B cell (primary cell): ENCODE measurements at places on chromosomes 4 and X.

DNA sequence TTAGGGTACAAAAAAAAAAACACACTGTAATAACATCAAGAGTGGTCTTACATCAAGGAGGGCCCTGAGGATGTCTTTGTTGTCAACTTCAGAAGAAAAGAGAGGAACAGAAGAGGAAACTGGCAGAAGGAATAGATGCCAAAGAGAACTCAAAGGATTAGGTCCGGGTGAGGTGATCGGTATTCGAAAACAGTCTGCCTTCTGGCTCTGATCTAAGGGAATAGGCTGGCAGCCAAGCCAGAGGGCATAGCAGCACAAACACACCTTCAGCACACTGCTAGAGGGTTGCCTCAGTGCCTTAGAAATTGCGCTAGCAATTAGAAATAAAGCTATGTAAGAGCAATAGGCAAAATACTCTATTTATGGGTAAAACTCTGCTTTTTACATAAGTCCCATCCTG lies 91.4 kb upstream of the TTC29 start:
- DNase-seq = no peak

DNA sequence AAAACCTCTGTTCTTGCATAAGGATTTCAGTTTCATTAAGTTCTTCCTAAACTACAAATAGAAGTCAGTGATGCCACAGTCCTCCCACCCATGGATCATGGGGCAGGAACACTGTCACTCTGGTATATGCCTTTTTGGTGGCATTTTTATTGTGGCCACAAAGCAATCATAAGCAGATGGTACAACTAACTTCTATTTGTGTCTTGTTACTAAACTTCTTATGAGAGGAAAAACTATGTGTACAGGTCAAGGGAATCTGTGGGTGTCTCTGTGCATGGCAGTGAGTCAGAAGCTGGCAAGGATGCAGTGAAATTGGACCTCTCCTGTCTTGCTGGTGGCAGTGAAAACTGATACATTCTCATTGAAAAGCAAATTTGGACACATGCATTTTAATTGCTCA lies 245.0 kb upstream of the GPC4 start:
- DNase-seq = no peak

DNA sequence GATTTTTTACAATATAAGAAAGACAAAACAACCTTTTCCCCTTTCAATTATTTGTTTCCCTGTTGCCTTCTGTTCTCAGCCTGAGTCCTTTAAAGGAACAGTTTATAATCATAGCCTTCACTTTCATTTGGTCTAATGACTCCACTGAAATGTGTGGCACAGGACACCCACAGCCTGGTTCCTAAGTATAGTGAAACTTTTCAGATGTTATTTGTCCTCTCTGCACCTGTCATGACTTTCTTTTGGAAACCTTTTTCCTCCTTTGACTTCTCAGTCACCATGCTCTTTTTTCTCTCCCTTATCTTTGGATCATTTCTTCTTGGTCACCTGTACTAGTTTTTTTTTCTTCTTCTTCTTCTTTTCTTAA lies 237.8 kb upstream of the ANXA3 start:
- DNase-seq = no peak

- no peak for DNase-seq
These were observed 3.9 kb downstream of the FABP2 start for GRCh38 chr4:119317990-119318389.

DNA sequence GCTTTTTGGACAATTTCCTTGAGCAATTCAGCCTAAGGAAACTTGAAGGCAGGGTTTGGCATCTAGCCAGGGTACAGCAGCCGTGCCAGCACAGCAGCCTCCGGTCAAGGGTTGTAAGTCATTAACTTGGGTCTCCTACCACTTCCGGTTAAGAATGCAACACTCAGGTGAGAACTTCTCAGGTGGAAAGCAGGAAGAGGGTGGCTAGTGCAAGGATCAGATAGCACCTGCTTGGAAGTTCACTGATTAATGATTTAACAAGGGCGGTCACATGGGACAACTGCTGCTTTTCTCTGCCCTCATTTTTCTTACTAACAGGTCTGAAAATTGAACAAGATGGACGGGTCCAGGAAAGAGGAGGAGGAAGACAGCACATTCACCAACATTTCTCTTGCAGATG lies 30.1 kb upstream of the SCOC start:
- no peak for DNase-seq

GRCh38 chr4:105944540-105944939 lies 49.3 kb downstream of the NPNT start:
- DNase-seq = no peak

DNA sequence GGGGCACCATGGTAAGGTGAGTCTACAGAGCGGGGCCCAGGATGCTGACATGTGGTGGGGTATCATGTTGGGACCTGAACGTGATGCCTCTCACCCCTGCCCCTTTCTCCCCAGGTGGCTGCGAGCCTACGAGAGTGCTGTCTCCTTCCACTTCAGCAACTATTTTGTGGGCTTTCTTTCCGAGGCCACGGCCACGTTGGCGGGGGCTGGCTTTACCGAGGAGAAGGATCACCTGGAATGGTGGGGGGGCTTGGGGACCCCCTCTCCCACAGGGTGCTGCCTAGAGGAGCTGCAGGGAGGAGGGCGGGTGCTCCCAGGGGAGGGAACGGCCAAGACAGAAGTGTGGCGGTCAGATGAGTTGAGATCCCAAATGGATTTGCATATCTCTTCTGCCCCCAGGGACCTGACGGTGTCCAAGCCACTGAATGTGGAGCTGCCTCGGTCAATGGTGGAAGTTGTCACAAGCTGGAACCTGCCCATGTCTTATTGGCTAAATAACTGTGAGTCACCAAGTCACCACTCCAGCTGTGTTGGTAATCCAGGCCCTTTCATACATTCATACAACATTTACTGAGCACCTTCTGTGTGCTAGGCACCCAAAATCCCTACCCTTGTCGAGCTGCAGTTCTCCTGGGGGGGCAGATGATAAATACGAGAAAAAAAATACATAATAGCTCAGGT lies 5.5 kb downstream of the PORCN start:
- DNase-seq = no peak

GRCh38 chrX:136021160-136021559 lies 35.9 kb downstream of the SLC9A6 start:
- no peak for DNase-seq

GRCh38 chrX:100328351-100328750 lies 81.7 kb downstream of the PCDH19 start:
- DNase-seq = no peak

DNA sequence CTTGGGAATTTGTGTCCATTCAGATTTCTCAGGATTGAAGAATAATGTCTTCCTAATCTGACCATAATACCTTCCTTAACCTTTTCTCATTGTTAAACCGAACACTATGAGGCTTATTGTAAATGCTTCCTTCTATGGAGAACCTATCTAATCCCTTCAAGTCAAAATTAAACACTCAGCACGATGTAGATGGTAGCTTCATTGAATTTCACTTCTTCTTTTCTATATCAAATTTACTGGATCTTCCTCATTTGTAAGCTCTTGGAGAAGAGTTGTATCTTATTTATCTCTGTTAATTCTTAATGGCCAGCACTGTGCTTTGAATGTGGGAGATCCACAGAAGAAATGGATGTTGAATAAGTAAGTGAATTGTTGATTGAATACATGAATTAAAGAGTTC lies 109.0 kb upstream of the RAPGEF2 start:
- no peak for DNase-seq

- DNase-seq = no peak
These were observed 12.1 kb downstream of the TIGD2 start for GRCh38 chr4:89123451-89123851.

- no peak for DNase-seq
These were observed 16.5 kb upstream of the MID1 start for GRCh38 chrX:10636851-10637250.

GRCh38 chrX:49266523-49267445 lies 2.3 kb upstream of the FOXP3 start:
- no peak for DNase-seq

DNA sequence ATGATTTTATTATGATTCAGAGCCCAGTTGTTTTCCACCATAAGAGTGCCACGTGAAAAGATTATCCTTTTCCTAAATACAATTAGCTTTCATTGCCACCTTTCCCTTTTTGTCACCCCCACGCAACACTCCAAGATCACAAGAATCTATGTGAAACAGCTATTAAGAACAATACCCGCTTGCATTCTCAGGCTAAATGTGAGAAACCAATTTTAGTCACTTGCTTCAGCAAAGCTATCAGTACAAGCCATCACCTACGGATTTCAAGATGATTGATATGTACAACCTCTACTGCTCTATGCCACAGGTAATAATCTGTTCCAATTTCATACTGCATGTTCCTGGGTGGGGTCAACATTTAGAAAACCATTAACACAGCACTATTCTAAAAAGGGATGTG lies 2.5 kb downstream of the ATP11C start:
- DNase-seq = no peak

GRCh38 chrX:45524805-45525204 lies 324.1 kb upstream of the DIPK2B start:
- no peak for DNase-seq

GRCh38 chr4:51909236-51909703 lies 66.3 kb downstream of the DCUN1D4 start:
- DNase-seq = no peak

DNA sequence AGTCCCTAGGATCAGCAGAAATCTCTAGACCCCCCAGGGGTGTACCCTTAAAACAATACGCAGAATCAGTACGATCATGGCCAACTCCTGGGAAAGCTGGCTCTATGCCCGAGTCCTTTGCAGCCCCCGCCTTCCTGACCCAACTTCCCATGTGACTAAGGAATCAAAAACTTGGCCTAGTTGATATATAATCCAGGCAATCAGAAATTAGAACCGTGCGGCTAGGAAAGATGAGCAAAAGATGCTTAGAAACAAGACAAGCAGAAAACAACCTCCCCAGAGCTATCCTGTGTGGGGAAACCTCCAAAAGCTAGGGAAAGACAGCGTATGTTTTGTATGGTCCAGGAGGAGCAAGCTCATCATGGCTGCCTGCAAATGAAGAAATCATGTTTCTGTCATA lies 110.0 kb downstream of the PPARGC1A start:
- DNase-seq = no peak

GRCh38 chrX:103941201-103941975 lies 21.0 kb upstream of the TMSB15B start:
- peak; percentile 37 for DNase-seq

DNA sequence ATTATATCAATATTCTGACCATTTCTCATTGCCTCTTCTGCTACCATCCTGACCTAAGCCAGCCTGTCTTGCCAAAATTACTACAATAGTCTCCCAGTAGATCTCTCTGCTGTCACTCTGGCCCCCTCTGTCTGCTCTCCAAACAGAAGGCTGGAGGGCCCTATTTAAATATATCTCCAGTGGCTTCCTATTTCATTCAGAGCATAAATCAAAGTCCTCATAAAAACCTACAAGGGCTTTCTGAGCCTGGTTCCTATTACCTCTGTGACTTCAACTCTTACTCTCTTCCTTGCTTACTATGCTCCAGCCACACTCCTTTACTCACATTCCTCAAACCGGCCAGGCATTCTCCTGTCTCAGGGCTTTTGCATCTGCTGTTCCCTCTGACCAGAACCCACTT lies 19.0 kb downstream of the IGSF1 start:
- DNase-seq = no peak

DNA sequence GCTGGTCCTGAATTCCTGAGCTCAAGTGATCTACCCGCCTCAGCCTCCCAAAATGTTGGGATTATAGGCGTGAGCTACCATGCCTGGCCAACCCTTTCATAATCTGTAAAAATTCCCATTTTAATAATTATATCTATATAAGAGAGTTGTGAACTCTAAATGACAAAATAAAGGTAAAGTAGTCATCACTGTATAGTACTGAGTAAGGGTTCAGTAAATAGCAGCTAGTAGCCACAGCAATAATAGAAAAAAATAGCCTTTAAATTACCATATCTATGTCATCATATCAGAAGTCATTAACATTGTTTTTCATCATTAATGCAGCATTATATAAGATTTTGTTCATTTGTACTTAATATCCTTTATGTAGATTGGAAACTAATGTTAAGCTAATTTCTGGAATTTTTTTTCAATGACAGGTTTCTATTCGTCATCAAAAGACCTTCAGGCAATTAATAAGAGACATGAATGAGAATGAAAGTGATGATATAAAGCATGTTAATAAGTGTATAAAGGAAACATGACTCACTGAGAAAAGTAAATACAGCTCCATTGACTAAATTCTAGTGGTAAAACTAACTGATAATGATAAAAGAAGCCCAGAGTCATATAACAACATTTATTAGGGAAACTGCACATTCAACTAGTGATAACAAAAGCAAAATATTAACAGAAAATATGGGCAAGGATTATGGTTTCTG lies 85.9 kb upstream of the UGT8 start:
- no peak for DNase-seq

DNA sequence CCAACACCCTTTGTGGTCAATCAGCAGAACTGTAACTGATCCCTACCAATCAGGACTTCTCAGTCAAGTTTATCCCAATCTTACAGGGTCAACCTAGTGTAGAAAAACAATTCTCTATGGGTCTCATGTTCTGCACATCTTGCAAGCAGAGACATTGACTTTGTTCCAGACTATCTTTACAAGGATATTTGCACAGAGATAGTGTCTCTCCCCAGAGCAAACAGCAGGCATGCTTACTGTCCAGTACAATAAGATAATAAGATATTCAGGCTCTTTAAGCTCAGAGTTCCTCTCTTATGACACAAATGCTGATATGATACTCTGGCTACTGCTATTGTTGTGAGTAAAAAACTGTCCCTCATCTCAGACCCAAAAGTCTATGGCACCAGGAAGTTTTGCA lies 53.2 kb downstream of the ACSL4 start:
- no peak for DNase-seq

DNA sequence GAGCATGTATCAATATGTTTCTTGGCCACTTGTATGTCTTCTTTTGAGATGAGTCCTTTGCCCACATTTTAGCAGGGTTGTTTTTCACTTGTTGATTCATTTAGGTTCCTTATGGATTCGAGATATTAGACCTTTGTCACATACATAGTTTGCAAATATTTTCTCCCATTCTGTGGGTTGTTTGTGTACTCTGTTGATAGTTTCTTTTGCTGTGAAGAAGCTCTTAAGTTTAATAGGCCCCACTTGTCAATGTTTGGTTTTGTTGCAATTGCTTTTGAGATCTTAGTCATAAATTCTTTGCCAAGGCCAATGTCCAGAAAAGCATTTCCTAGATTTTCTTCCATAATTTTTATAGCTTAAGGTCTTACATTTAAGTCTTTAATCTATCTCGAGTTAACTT lies 280.7 kb upstream of the GALNT7 start:
- no peak for DNase-seq

GRCh38 chrX:97547877-97548578 lies 664.3 kb downstream of the RPA4 start:
- DNase-seq = no peak

GRCh38 chr4:8651661-8652180 lies 59.2 kb downstream of the CPZ start:
- no peak for DNase-seq

DNA sequence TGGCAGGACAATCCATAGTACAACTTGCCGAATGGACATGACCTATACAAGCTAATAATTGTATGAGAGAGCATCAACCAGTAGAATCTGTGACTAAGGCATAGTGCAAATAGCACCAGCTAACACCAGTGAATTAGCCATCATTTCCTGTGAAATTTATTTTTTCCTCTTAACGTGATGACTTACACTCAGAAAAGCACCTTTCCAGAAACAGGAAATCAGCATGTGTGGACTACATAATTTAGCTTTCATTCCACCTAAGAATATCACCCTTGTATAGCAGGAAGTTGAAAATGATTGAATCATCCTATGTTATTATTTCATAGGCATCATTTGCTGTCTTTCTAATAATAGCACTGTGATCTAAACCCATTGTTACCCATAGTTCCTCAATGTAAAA lies 1393.4 kb upstream of the PCDH7 start:
- no peak for DNase-seq
